ENCODE measurements at places on chromosomes 11 and 22.

DNA sequence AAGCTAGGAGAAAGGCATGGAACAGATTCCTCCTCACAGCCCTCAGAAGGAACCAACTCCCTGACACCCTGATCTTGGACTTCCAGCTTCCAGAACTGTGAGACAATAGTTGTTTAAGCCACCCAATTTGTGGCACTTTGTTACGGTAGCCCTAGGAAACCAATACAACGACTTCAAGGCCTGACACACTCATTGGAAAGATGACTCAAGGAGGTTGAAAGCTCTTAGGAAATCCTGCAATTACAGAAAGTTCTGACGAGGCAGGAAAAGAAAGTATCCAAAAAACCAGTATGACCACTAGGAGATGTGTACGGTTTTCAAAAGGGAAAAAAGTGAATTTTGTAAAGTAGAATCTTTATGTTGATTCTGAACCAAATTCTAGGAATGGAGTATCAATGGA lies 161.4 kb downstream of the SWAP70 start:
- DNase-seq = no peak

DNA sequence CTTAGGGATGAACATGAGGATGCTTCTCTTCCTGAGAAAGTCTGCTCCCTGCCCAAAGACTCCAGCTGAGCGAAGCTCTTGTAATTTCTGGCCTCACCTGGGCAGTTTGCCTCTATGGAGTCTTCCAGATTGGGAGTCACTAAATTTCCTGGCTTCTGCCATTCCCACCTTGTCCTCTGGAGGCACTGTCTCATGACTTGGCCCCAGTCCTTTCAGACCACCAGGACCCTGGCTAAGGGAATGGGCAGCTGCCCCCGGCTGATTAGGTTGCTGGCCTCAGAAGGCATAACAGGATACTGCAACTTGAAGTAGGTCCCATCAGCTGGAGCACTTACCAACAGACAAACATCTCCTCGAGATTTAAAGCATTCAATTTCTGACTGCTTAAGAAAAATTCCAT lies 128.1 kb upstream of the SPON1 start:
- no peak for DNase-seq

- DNase-seq = no peak
Observed at GRCh38 chr11:26632691-26633159, 60.7 kb upstream of the MUC15 start.

GRCh38 chr11:130995266-130995665 lies 79.0 kb upstream of the SNX19 start:
- no peak for DNase-seq

DNA sequence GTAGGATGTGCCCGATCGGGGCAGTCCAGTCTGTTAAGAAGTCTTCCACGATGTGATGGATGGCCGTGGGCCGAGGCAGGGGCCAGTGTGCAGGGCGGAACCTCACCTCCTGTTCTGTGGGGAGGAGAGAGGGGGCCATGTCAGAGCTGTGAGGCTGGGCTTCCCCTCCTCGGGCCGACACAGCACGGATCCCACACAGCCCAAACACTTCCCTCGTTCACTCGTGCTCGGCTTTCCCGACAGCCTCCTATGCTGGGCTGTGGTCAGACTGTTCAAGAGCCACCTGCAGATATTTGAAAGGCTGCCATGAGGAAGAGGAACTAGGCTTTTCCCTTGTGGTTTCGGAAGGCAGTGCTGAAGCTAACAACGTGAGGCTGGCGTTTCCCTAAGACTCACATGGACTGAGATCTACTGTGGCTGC lies 12.3 kb upstream of the TXN2 start:
- DNase-seq = no peak

DNA sequence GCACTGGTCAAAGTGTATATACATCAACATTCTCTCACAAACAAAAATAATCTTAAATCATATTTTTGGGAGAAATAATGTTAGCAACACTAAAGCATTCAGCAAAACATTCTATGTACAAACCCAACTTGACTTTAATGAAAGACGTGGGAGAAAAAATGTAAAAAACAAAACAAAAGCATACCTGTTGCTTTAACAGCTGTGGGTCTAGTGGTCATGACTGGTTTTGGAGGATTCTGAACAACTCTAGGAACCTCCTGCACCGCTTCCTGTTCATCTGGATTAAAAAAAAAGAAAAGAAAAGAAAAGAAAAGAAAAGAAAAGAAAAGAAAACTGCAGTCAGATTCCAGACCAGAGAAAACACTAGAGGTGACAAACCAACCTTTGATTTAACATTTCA lies 2.1 kb downstream of the FNBP4 start:
- no peak for DNase-seq

Data from stimulated activated CD8-positive, alpha-beta memory T cell treated with anti-CD3 and anti-CD28 coated beads, Interleukin-15, amount 100 ng/mL, for 24 hours (primary cell).